ENCODE measurements at places on chromosomes 6 and 20.

- no peak for DNase-seq
Observed at GRCh38 chr6:69179681-69180080, 544.6 kb downstream of the ADGRB3 start.

- no peak for DNase-seq
Observed at GRCh38 chr20:4812216-4812615, 90.5 kb downstream of the PRND start.

- no peak for DNase-seq
Observed at GRCh38 chr6:9412951-9413559, 977.7 kb upstream of the SLC35B3 start.

GRCh38 chr6:43771858-43772680 is 2.1 kb downstream of the VEGFA start:
- no peak for DNase-seq

GRCh38 chr6:92139601-92140000 is 1279.8 kb downstream of the EPHA7 start:
- DNase-seq, result no peak

DNA sequence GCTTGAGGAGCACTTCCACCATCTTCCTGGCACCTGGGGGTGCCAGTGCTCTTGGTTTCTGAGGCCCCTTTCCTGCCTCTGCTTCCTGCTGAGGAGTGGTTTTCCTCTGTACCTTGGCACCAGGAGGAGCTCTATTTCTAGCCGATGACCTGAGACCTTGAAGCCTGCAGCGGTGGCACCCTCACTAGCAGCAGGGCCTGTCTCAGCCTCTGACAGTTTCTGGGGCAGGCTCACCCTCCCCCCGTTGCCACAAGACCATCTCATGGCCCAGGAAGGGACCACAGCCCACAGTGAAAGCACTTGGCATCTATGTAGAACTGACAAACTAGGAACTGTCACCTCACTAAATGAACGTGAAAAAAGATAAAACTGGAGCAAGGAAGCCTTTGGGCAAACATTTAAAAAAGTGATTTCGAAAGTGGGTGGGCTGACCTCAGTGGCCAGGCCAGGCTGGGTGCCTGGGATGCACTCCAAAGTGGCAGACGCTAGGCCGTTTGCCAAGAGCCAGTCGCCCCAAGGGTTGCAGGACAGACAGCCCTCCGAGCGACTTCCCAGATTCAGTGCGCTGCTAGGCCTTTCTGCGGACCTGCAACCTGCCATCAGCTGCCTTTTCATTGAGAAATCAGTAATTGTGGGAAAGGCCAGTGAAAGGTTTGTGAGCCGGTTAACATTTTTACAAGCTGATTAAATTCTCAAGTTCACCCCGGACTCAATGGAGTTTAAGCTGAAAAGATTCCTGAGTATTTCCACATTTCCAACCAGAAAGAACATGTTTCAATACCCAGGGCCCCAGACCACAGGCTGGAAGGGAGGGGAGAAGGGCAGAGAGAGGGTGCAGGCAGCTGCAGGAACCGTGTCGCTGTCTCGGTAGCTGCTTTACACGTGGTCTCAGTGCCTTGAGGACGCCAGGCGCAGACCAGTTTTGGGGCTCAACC is 303.7 kb downstream of the ESR1 start:
- no peak for DNase-seq

DNA sequence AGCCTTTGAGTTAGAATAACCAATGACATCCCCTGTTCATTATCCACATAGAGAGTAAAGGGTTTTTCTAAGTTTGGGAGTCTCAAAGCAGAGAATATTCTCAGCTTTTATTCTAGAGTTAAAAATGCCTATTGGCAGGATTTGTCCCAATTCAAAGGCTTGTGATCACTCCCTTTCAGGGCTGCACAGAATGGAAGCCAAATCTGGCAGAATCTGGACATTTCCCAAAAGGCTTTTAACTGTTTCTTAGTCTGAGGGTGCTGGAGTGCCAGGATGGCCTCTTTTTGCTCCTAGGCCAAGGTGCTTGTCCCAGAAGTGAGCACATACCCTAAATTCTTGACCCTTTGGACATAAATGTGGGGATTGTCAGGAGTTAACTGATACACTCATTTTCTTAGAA is 556.6 kb downstream of the DOK5 start:
- DNase-seq, result no peak

GRCh38 chr20:63737945-63738686 is 1.5 kb upstream of the SLC2A4RG start:
- DNase-seq, result no peak

DNA sequence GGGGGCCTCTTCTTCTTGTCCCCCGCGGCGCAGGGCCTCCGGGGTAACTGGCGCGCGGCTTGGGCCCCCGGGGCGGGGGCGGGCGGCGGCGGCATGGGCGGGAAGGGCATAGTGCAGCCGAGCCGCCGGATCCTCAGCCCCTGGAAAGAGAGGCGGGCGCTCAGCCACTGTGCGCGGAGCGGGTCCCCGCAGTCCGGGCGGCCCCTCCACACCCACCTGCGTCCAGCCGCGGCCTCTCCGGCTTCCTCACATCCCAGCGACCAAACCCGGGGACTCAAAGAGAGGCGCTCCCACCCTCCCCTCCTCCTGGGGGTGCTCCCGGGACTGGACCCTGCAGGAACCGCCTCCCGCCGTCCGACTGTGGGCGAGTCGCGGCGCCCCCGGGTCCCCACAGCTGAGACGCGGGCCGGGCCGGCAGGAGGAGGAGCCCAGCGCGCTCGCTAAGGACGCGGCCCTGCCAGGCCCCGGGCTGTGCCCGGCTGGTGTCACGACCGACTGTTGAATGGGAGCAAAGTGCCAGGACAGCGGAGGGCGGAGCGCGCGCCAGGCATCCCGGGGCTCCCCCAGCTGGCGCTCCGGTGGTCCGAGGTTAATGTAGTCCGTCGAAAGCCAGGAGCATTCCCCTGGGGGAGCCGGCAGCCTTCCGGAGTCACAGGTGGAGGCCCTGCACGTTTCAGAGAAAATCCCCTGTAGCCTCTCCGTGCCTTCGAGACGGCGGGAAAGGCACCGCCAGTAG is at the start of gene PRR18:
PRR18 (minus strand) TSS at position 360 of the 736 bp plus-strand sequence; CDS start at position 110, 250 bp downstream.
- no peak for DNase-seq

DNA sequence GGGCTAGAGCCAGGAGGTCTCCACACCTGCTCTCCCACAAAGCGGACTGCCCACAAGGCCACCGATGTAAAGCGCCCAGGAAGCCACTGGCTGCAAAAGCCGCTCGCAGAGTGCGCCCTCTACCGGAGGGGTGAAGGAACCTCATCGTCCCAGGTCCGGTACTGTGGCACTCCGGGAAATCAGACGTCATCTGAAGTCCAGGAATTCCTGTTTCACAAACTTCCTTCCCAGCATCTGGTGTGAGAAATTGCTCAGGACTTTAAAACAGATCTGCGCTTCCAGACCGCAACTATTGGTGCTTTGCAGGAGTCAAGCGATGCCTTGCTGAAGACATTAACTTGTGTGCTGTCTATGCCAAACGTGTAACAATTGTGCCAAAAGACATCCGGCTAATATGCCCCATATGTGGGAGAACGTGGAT is 115.1 kb upstream of the ARID1B start:
- DNase-seq, result no peak

- DNase-seq, result no peak
Observed at GRCh38 chr6:42378536-42378935, 73.2 kb downstream of the TRERF1 start.

DNA sequence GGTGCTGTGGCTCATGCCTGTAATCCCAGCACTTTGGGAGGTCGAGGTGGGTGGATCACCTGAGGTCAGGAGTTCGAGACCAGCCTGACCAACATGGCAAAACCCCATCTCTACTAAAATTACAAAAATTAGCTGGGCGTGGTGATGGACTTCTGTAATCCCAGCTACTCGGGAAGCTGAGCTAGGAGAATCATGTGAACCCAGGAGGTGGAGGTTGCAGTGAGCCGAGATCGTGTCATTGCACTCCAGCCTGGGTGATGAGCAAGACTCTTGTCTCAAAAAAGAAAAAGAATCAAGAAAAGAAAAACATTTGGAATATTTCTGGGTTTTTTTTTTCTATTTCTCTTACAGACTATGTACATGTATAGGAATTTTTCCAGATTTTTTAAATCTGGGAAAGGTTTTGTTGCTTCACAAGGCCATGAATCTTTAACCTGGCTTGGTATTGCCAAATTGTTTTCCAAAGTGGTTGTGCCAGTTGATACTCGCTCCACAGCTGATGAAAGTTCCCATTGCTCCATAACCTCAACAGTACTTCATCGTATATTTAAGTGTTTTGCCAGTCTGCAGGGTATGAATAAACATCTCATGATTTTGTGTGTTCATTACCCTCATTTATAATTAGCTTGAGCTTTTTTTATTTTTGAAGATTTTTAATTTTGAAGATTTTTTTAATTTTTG is 33.5 kb downstream of the RNF217 start:
- no peak for DNase-seq

- DNase-seq, result no peak
Observed at GRCh38 chr20:1810572-1810925, 84.7 kb upstream of the SIRPA start.

DNA sequence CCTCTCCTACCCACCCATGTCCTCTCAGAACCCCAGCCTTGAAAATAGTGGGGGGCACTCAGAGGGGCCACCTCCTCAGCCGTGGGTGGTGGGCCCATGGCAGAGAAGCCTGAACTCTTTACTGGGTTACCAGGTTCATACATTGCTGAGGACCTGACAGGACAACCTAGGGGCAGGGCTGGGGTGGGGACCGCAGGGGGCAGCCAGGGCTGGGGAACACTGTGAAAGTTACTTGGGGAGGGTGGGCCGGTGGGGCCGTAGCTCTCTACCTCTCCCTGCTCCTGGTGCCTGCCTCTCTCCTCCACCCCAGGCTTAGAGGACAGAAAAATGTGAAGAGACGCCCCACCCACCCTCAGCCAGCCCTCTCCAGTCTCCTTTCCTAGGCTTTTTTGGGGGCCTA is 15.4 kb downstream of the MDFI start:
- no peak for DNase-seq

DNA sequence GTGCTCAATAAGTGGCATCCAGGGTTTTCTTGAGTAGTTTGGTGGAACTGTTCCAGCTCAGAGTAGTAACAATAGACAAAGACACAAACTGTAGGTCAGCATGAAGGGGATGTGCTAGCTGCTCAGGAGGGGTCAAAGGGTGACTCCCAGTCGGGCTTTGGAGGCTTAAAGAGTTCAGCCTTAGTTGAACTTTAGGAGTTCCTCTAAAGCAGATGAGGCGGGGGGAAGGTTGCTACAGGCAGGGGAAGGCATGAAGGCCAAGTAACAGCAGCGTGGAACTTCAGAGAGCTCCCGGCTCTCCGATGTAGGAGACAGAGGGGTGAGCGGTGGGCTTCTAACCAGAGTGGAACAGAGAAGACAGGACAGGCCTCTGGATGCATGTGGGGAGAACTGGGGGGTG is 115.5 kb upstream of the CD93 start:
- no peak for DNase-seq

- no peak for DNase-seq
Observed at GRCh38 chr20:32017711-32018251, 7.5 kb downstream of the CCM2L start.

DNA sequence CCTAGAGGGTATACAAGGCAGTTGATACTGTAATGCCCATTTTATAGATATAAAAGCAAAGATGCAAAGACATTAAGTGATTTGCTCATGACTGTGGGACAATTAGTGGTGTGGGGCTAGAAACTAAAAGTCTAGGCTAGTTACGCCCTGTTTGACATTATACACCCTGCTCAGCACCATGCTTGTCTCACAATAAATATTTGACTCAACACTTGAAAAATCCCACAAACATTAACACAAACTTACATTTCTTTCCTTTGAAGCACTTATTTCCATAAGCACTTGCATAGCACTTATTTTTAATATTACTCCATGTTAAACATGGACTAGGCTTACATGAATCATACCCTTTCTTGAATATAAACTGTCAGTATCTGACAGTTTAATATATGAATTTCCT is 36.5 kb upstream of the SNRPB2 start:
- no peak for DNase-seq

GRCh38 chr6:163756079-163756478 is 341.6 kb downstream of the QKI start:
- no peak for DNase-seq

Measured in cortex of kidney (tissue), 1 donor.